Upper lobe of left lung (tissue), 6 donors: ENCODE measurements at places on chromosomes 4 and X. TPM values are rescaled to one million over a fixed set of nuclear protein-coding genes. Genes with fewer than 3 reads are reported as not detected.

DNA sequence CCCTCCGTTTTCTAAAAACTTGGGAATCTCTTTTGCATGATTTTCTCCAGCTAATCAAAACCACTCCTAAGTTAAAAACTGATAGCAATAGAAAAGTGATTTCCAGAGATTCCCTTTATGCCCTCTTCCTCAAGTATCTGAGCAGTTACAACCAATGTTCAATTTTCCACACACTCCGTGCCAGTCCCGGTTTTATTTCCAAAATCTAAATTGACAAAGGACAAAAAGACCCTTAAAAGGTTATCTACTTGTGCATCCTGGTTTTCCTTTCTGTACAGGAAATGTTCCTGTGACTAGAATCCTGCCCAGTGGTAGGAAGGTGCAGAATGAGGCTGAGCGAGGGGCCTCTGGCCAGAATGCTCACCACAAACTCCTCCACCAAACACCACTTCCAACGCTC is 1.3 kb downstream of the SFRP2 start:
- DNase-seq, result no peak
- H3K27ac ChIP-seq, result no peak overlapping the region
- H3K4me1 ChIP-seq, result peaks cover 34% of the 10 kb centered on the region
- H3K4me3 ChIP-seq, result no peak overlapping the region
- H3K27me3 ChIP-seq, result peaks cover 12% of the 10 kb centered on the region

GRCh38 chr4:136863756-136864155 is 668.5 kb downstream of the PCDH18 start:
- no peak overlapping the region for H3K4me3 ChIP-seq
- H3K4me1 ChIP-seq, result no peaks in the 10 kb centered on the region
- no peak for DNase-seq

- no peak overlapping the region for H3K27ac ChIP-seq
- H3K27me3 ChIP-seq, result no peaks in the 10 kb centered on the region
- H3K4me1 ChIP-seq, result peaks cover 7% of the 10 kb centered on the region
- H3K4me3 ChIP-seq, result no peak overlapping the region
- no peak for DNase-seq
- H3K36me3 ChIP-seq, result no peaks in the 10 kb centered on the region
Observed at GRCh38 chrX:130176354-130176776, 4.6 kb downstream of the RAB33A start.

Gene PRRG3
- 0.20 TPM for total RNA-seq

DNA sequence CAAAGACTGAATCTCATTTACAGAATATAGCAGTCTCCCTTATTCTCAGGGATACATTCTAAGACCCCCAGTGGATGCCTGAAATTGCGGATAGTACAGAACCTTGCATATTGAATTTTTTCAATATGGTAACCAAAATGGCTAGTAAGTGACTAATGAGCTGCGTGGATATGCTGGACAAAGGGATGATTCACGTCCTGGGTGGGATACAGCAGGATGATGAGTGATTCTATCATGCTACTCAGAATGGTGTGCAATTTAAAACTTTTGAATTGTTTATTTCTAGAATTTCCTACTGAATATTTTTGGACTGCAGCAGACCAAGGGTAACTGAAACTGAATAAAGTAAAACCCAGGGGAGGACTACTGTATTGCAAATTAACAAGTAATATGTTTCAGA is 66.7 kb downstream of the STAG2 start:
- no peak for DNase-seq
- no peak overlapping the region for H3K4me3 ChIP-seq
- no peaks in the 10 kb centered on the region for H3K4me1 ChIP-seq
- H3K36me3 ChIP-seq, result no peaks in the 10 kb centered on the region

GRCh38 chr4:91373546-91373945 is 930.2 kb upstream of the GRID2 start:
- H3K4me3 ChIP-seq, result no peak overlapping the region
- no peaks in the 10 kb centered on the region for H3K36me3 ChIP-seq
- no peaks in the 10 kb centered on the region for H3K4me1 ChIP-seq
- no peak overlapping the region for H3K27ac ChIP-seq
- no peak for DNase-seq
- no peaks in the 10 kb centered on the region for H3K27me3 ChIP-seq

DNA sequence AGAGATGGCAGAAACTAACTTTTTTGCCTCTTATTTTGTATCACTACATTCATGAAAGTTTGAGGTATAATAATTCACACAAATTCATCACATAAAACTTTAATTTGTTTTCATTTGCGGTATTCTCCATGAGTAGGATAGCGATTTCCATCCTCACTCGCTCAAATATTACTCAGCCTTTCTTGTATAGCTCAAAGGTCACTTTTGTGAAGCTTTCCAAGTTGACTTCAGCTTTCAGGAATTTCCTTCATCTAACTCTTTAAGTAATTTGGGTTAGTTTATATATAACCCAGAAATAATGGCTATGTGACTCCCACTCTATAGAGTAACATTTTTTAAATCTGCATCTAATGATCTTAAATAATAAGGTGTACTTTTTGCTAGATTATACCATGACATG is 314.4 kb downstream of the IL1RAPL1 start:
- H3K27me3 ChIP-seq, result no peaks in the 10 kb centered on the region
- DNase-seq, result no peak
- no peaks in the 10 kb centered on the region for H3K4me1 ChIP-seq
- H3K4me3 ChIP-seq, result no peak overlapping the region

DNA sequence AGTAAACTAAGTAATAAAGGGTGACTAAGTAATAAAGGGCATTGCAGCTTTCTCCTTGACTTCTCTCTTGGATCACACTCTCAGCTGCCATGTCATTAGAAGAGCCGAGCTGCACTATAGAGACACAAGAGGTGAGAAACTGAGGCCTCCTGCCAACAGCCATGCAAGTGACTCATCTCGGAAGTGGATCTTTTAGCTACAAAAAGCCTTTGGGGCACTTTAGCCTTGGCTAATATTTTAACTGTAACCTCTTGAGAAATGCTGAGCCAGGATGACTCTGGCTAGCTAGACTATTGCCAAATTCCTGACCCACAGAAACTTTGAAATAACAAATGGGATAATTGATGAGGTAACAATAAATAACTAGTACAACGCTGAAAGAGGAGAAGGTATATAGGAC is 1.5 kb upstream of the NEIL3 start:
- peaks cover 6% of the 10 kb centered on the region for H3K4me1 ChIP-seq
- DNase-seq, result no peak
- no peaks in the 10 kb centered on the region for H3K27me3 ChIP-seq
- no peak overlapping the region for H3K4me3 ChIP-seq
- no peak overlapping the region for H3K27ac ChIP-seq

Gene HDX
- 5.8 TPM for total RNA-seq
